ENCODE measurements at places on chromosomes 6 and 20.

DNA sequence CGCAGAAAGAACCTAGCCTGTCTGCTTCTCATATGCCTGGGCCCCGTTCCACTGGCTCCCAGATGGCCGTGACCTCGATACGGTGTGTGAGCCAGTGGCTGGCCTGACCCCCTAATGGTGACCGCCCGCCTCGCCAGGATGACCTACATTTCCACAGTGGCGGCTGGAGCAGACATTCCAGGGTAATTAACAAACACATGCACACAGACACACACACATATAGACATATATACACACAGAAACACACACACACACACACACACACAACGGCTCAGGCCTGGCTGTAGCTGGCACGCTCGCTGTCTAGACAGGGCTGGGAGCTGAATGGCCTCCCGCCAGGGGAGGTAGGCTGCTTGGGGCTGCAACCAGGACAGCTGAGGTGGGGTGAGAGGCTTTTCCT is 227.1 kb downstream of the ANKRD60 start:
- no peak overlapping the region for H3K4me3 ChIP-seq
- H3K27me3 ChIP-seq, result no peaks in the 10 kb centered on the region
- H3K27ac ChIP-seq, result no peak overlapping the region
- H3K36me3 ChIP-seq, result no peaks in the 10 kb centered on the region
- no peak for DNase-seq
- no peaks in the 10 kb centered on the region for H3K4me1 ChIP-seq

DNA sequence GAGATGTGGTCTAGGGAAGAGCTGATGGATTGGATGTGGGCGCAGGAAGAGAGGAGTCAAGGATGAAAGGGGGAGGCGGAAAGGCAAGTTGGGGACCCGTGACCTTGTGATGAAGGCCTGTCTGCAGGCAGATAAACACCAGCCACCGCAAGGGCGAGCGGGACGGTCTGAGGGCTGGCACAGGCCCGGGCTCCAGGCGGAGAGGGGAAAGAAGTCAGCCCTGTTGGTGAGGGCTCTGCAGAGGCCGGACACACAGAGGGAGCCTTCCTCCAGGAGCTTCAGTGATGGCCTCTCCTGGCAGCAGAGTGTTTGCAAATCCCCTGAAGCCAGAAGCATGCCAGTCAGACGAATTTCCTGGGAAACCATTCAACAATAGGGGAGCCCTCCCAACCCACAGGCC is 112.2 kb downstream of the ZDHHC14 start:
- H3K27me3 ChIP-seq, result no peaks in the 10 kb centered on the region
- H3K36me3 ChIP-seq, result no peaks in the 10 kb centered on the region
- no peak overlapping the region for H3K4me3 ChIP-seq

DNA sequence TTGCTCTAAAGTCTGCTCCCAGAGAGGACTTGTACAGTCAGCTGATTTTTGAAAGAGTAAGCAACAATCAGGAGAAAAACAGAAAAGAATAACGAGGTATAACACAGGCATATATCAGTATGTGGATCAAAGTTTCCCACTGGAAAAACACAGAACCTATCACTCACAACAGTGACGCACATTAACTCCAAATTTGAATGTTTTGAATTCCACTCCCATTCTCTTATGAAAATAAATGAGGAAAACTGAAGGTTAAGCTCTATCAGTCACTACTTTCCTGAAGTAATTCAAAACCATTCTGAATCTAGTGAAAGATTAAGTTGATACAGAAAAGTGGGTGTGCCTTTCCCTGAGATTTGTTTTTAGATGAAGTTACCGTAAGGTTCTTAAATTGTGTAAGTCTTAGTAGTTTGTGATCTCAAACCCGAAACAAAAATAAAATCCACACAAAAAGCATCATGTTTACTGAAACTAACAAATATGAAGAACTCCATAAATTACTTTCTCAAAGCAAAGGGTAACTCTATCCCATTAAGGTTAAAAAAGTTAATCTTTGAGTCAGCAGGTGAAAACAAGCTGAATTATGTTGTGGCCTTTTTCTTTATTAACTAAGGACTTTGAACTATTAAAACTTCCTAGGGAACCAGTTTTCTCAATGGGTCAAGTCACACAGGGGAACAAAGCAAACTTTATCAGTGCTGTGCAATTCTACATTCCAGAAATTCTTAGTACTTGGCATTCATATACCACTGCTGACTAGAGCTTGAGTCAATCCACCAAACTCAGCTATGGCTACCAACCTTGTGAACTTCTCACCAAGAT is 115.7 kb downstream of the OGFRL1 start:
- no peaks in the 10 kb centered on the region for H3K36me3 ChIP-seq
- DNase-seq, result no peak
- H3K4me1 ChIP-seq, result no peaks in the 10 kb centered on the region
- no peaks in the 10 kb centered on the region for H3K27me3 ChIP-seq

- no peaks in the 10 kb centered on the region for H3K36me3 ChIP-seq
- no peak overlapping the region for H3K27ac ChIP-seq
- H3K27me3 ChIP-seq, result no peaks in the 10 kb centered on the region
- H3K4me3 ChIP-seq, result no peak overlapping the region
- no peak for DNase-seq
- H3K4me1 ChIP-seq, result no peaks in the 10 kb centered on the region
Observed at GRCh38 chr6:128763599-128764300, 119.2 kb upstream of the LAMA2 start.

- H3K27me3 ChIP-seq, result no peaks in the 10 kb centered on the region
- H3K4me3 ChIP-seq, result no peak overlapping the region
- no peaks in the 10 kb centered on the region for H3K4me1 ChIP-seq
Observed at GRCh38 chr6:87672641-87673040, 29.4 kb downstream of the AKIRIN2 start.

DNA sequence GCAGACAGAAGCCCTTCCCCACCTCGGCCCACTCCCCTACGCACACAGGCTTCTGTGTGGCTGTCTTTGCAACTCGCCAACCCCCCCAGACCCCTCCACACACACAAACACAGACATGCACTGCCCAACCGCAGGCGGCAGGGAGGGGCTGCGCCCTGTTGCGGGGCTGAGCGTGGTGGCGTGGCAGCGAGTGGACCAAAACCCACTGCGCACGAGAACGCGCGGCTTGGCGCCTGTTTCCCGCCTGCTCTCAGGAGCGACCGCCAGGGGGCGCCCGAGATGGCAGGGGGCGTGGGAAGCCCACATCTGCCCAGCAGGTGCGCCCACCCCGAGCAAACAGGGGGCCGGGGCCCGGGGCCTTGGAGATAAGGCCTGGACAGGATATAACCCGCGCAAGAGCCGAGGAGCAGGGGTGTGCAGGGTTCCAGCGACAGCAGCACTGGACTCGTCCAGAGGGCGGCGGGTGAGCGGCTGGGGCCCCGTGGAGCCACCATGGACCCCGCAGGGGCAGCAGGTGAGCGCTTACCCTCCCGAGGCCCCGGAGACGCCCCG is at the start of gene RBPJL:
RBPJL (plus strand) TSS at position 410 of the 552 bp plus-strand sequence; CDS start at position 493, 83 bp downstream.
- peak; percentile 28 for DNase-seq
- H3K36me3 ChIP-seq, result no peaks in the 10 kb centered on the region
- H3K4me3 ChIP-seq, result no peak within 1 kb of the TSS
- H3K27me3 ChIP-seq, result peaks cover 9% of the 10 kb centered on the region
- no peaks in the 10 kb centered on the region for H3K4me1 ChIP-seq

DNA sequence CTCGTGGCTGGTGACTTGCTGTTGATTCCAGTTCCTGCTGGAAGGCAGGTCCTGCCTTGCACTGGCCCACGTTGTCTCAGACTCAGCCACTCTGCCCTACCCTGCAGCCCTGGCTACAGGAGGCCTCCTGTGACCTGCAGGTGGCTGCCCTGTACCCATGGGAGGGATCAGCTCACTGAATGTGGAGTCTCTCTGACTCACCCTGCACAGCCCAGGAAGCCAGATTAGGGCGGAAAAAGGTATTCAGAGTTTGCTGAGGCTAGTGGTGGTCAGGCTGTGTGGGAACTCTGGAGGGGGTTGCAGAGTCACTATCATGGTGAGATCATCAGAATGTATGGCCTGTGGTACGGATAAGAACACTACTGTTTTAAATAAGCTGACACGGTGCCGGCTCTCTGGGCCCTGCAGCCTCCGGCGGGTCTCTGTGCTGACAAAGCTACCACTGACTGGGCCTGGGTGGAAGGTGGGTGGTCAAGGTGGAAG is 24.7 kb upstream of the PYGB start:
- H3K4me1 ChIP-seq, result no peaks in the 10 kb centered on the region
- H3K4me3 ChIP-seq, result no peak overlapping the region
- peaks cover 8% of the 10 kb centered on the region for H3K36me3 ChIP-seq
- no peaks in the 10 kb centered on the region for H3K27me3 ChIP-seq

- no peaks in the 10 kb centered on the region for H3K36me3 ChIP-seq
- no peak for DNase-seq
- H3K4me3 ChIP-seq, result no peak overlapping the region
- H3K27me3 ChIP-seq, result no peaks in the 10 kb centered on the region
- no peaks in the 10 kb centered on the region for H3K4me1 ChIP-seq
- no peak overlapping the region for H3K27ac ChIP-seq
Observed at GRCh38 chr20:59672576-59672975, 68.2 kb downstream of the PHACTR3 start.

- no peak overlapping the region for H3K4me3 ChIP-seq
- H3K4me1 ChIP-seq, result no peaks in the 10 kb centered on the region
- H3K27me3 ChIP-seq, result no peaks in the 10 kb centered on the region
Observed at GRCh38 chr6:145312481-145312880, 422.8 kb downstream of the EPM2A start.

DNA sequence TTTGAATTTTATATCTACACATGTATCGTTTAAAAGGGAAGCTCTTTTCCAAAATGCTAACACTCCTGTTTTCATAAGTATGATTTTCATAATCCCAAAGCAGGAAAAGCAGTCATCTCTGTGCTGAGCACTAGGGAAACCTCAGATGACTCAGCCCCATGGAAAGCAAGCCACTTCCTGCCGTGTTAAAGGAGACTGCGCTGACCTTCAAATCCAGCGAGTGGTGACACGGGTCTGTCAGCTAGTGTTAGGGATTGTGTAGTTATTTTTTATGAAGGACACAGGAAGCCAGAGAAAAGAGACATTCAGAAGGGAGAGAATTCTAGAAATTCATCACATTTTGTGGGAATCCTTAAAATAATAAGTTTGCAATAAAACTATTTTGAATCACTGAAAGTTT is 57.0 kb upstream of the CD93 start:
- no peak overlapping the region for H3K4me3 ChIP-seq
- no peak for DNase-seq
- H3K27me3 ChIP-seq, result no peaks in the 10 kb centered on the region
- no peak overlapping the region for H3K27ac ChIP-seq
- H3K4me1 ChIP-seq, result peaks cover 11% of the 10 kb centered on the region
- no peaks in the 10 kb centered on the region for H3K36me3 ChIP-seq

GRCh38 chr20:51628533-51629398 is 86.2 kb upstream of the NFATC2 start:
- H3K27me3 ChIP-seq, result no peaks in the 10 kb centered on the region
- DNase-seq, result no peak
- no peaks in the 10 kb centered on the region for H3K36me3 ChIP-seq
- no peak overlapping the region for H3K27ac ChIP-seq

- H3K27me3 ChIP-seq, result peaks cover 5% of the 10 kb centered on the region
- H3K27ac ChIP-seq, result no peak overlapping the region
- DNase-seq, result no peak
- H3K4me3 ChIP-seq, result no peak overlapping the region
- no peaks in the 10 kb centered on the region for H3K36me3 ChIP-seq
Observed at GRCh38 chr20:46430921-46431712, 24.7 kb upstream of the ELMO2 start.

DNA sequence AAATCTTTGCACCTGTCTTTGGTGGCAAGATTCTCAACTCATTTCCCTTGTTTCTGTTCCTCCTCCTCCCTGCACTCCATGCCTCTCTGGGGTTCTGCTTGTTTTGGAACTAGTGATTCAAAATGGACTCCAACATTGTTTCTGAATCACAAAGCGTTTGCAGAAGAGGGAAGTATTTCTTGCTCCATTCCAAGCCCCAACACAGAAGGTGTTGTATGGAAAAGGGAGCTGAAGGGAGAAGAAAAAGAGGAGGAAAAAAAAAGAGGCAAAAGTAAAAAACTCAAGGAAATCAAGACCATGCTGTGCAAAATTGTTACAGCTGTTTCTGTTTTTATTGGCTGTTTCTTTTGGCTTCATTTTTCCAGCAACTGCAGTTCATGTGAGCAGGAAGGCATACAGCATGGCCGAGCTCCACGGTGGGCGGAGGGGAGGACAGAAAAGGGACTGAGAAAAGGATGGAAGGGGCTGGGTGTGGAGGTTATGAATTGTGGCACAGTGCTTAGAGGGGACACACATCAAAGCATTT is 66.9 kb upstream of the PRL start:
- no peak overlapping the region for H3K4me3 ChIP-seq
- no peaks in the 10 kb centered on the region for H3K36me3 ChIP-seq
- H3K27ac ChIP-seq, result no peak overlapping the region
- no peaks in the 10 kb centered on the region for H3K4me1 ChIP-seq

- DNase-seq, result no peak
- H3K36me3 ChIP-seq, result no peaks in the 10 kb centered on the region
- H3K27ac ChIP-seq, result no peak overlapping the region
- peaks cover 6% of the 10 kb centered on the region for H3K4me1 ChIP-seq
- H3K4me3 ChIP-seq, result no peak overlapping the region
Observed at GRCh38 chr20:57717797-57718196, 8.0 kb upstream of the PMEPA1 start.

- H3K36me3 ChIP-seq, result no peaks in the 10 kb centered on the region
- H3K4me1 ChIP-seq, result no peaks in the 10 kb centered on the region
- no peak for DNase-seq
- no peak overlapping the region for H3K4me3 ChIP-seq
- H3K27me3 ChIP-seq, result no peaks in the 10 kb centered on the region
- no peak overlapping the region for H3K27ac ChIP-seq
Observed at GRCh38 chr6:63261820-63262219, 50.6 kb downstream of the FKBP1C start.

- H3K4me3 ChIP-seq, result no peak overlapping the region
- H3K27me3 ChIP-seq, result no peaks in the 10 kb centered on the region
- no peaks in the 10 kb centered on the region for H3K36me3 ChIP-seq
- no peak overlapping the region for H3K27ac ChIP-seq
- no peaks in the 10 kb centered on the region for H3K4me1 ChIP-seq
Observed at GRCh38 chr6:150692604-150693003, 92.9 kb downstream of the PLEKHG1 start.

GRCh38 chr6:91886183-91886795 is 1299.4 kb upstream of the MAP3K7 start:
- no peaks in the 10 kb centered on the region for H3K27me3 ChIP-seq
- H3K36me3 ChIP-seq, result no peaks in the 10 kb centered on the region
- no peaks in the 10 kb centered on the region for H3K4me1 ChIP-seq
- no peak overlapping the region for H3K4me3 ChIP-seq
- no peak for DNase-seq

DNA sequence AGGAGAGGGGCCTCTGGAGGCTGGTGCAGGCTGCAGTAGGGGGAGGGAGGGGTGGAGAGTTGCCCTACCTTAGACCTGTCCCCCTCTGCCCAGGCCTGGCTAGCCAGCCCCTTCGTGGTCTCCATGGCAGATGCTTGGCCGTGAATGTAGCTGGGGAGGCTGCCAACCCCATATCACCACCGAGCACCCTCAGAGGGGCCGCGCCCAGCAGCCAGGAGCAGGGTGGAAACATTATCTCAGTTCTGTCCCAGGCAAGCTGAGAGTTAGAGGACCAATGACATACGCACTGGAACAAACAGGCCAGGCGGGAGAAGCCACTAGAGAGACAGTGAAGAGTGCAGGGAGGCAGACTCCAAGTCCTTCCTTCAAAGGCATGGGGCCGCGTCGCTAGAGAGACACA is 66.5 kb downstream of the LRFN2 start:
- no peak for DNase-seq
- no peaks in the 10 kb centered on the region for H3K4me1 ChIP-seq
- H3K27ac ChIP-seq, result no peak overlapping the region
- no peaks in the 10 kb centered on the region for H3K36me3 ChIP-seq

GRCh38 chr6:87504441-87504840 is 31.7 kb downstream of the SLC35A1 start:
- DNase-seq, result no peak
- peaks cover 18% of the 10 kb centered on the region for H3K36me3 ChIP-seq
- H3K4me3 ChIP-seq, result no peak overlapping the region
